Activated CD4-positive, alpha-beta T cell treated with anti-CD3 and anti-CD28 coated beads for 36 hours (primary cell): ENCODE measurements at places on chromosomes 7 and 10.
A peak's percentile ranks its signal among the peaks of the same experiment; 100 is the strongest.

DNA sequence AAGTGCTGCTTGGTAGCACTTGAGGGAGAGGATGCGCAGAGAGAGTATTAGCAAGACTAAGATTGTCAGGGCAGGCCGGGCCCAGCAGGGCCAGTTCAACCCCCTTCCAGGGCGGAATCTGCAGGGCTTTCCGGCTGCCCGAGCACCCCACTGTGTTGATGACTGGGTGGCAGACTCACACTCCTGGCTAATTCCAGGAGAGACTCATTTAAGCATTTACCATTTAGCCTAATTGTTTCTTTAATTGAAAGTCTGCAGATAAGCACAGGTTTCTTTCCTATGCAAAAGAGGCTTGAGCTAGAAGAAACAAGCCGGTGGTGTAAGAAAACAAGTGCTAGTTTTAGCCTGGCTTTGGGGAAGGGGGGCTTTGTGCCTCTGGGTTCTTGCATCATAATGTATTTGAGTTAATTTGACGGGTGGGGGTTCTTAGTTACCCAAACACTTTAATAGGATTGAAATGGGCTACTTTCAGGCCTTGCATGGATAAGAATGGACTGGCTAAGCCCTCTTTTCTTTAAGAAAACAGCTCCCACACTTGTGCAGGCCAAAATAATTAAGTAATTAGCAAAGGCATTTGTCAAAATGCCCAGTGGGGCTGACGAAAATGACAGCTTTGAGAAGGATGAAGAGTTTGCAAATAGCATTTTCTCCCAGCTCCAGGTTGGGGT, 201.3 kb downstream of the MYOF start:
- DNase-seq, result no peak

- no peak for DNase-seq
Measured at GRCh38 chr10:116809483-116810119, 39.7 kb upstream of the ENO4 start.

GRCh38 chr7:111752022-111752582, 189.8 kb upstream of the IMMP2L start:
- DNase-seq, result peak; percentile 84

- DNase-seq, result no peak
Measured at GRCh38 chr7:104981672-104982037, 32.4 kb upstream of the KMT2E start.

DNA sequence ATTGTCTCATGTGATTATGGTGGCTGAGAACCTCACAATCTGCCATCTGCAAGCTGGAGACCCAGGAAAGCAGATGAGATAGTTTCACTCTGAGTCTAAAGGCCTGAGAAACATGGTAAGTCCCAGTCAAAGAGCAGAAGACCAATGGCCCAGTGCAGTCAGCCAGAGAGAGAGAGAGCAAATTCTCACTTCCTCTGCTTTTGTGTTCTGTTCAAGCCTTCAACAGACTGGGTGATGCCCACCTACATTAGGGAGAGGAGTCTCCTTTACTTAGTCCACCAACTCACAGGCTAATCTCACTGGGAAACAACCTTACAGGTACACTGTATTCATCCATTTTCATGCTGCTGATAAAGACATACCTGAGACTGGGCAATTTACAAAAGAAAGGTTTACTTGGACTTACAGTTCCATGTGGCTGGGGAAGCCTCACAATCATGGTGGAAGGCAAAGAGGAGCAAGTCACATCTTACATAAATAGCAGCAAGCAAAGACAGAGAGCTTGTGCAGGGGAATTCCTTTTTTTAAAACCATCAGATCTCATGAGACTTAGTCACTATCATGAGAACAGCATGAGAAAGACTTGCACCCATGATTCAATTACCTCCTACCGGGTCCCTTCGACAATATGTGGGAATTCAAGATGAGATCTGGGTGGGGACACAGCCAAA, 4.7 kb upstream of the FRMPD2 start:
- no peak for DNase-seq
